ENCODE measurements at places on chromosomes 6 and 20.
A peak's percentile ranks its signal among the peaks of the same experiment; 100 is the strongest.

DNA sequence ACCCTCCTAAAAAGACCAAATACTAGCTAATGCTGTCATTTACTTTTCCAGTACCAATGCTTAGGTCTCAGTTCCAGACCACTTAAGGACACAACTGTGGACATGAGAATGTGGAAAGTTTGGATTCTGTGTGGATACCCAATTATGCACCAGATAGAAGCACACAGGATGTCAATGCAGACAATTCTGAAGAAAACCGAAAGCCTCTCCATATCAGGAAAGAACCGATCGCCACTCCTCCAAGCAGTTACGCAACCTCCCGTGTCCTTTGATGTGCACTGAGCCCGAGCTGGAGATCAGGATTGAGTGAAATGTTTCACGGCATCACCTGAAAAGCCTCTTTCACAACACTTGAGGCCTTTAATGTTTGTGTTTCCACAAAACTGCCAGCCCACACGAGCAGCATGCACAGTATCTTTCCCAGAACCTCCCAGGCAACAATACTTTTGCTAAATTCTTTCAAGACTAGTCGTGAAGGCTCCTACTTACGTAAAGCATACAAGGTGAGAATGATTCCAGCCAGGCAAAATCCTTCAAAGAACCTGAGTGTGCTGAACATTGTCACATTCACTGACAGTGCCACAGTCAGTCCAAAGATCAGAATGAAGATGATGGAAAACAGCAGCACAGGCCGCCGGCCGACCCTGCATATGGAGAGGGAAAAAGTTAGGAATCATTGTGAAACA is 47.0 kb downstream of the SLC22A23 start:
- no peak for DNase-seq

- no peak for DNase-seq
Measured at GRCh38 chr20:1631309-1632151, 11.7 kb upstream of the SIRPB1 start.

DNA sequence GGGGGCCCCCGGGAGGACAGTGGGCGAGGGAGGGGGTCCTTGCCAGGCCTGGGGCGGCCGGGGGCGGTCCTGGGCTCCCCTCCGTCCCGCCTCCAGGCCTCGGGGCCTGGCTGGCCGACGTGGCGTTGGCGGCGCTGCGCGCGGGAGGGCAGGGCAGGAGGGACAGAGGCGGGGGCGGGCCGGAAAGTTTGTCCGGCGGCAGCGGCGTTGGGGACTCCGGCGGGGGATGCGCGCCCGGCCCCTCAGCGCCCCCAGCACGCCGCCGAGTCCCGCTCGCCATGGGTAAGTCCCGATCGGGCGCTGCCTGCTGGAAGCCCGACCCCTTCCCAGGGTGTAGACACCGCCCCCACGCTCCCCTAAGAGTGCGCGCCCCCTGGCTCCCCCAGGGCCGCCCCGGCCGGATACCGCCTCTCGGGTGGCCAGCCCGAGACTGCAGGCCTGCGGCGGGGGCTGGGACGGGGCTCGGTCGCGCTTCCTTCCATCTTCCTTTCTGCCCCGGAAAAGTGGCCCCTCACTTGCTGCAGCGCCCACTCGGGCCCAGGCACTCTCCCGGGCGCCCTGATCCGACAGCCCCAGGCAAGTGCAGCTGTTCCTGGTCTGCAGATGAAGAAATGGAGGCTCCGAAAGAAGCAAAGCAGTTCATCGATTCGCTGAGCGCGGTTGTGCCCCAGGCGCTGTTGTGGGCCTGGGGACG is at the start of gene SLC2A10:
TSS of gene SLC2A10 (plus strand) at position 191 of the 694 bp plus-strand sequence. CDS start at position 279, 88 bp downstream.
- DNase-seq: no peak

DNA sequence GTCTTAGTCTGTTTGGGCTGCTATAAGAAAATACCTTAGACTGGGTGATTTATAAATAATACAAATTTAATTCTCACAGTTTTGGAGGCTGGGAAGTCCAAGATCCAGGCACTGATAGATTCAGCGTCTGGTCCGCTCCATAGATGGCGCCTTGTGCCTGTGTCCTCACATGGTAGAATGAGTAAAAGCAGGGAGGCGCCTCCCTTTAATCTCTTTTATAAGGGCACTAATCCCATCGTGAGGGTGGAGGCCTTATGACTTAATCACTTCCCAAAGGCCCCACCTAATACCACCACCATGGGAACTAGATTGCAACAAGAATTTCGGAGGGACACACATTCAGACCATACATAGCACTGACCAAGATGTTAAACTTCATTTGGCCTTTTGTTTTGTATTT is 91.2 kb upstream of the TMEM181 start:
- no peak for DNase-seq

- DNase-seq: no peak
Measured at GRCh38 chr6:149458196-149458595, 26.6 kb downstream of the ZC3H12D start.

GRCh38 chr6:1485678-1486077 is 96.3 kb downstream of the FOXF2 start:
- DNase-seq: no peak

GRCh38 chr6:25035174-25035511 is 99.4 kb upstream of the RIPOR2 start:
- DNase-seq: no peak

DNA sequence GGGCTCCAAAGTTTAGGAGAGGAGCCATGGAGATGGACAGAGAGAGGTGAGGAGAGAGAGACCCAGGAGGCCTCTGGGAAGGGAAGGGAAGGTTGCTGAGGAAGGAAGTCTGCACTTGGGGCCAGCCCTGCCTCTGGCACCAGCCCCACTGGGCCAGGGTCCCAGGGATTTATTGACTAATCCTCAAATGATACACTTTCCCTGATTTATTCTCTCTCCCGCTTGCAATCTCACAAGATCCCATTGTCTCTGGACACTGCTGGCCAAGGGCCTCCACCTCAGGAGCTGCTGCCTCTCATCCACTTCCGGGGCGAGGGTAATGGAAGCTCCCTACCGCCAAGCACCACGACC is 43.6 kb upstream of the FOXP4 start:
- DNase-seq: no peak

GRCh38 chr6:105453968-105454367 is 51.1 kb upstream of the PREP start:
- peak; percentile 25 for DNase-seq

DNA sequence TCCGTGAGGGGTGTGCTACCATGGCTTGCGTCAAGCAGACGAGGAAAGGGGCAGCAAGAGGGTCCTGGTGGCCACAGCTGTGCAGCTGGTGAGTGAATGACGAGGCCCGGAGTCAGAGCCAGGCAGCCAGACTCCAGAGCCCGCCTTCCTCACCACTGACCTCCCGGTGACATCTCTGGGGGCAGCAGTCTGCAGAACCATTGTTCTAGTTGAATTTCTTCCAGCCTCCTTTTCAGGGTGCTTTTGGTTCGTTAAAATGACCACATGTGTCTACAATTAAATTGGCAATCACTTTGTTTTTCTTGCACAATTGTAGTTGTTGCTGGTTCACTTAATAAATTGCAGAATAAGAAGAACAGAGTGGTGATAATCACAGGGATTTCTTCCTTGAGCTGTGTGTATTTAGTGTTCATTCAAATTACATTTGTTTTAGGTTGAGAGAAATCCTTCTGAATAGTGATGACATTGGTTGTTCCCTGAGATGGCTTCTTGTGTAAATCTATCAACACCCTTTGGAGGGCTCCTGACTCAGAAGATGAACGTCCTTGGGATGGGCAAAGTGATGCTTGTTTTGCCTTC is 96.4 kb downstream of the TULP4 start:
- DNase-seq: no peak

GRCh38 chr6:63546697-63547096 is 25.6 kb upstream of the LOC128125822 start:
- no peak for DNase-seq

GRCh38 chr6:14265049-14266021 is 147.8 kb downstream of the CD83 start:
- no peak for DNase-seq

DNA sequence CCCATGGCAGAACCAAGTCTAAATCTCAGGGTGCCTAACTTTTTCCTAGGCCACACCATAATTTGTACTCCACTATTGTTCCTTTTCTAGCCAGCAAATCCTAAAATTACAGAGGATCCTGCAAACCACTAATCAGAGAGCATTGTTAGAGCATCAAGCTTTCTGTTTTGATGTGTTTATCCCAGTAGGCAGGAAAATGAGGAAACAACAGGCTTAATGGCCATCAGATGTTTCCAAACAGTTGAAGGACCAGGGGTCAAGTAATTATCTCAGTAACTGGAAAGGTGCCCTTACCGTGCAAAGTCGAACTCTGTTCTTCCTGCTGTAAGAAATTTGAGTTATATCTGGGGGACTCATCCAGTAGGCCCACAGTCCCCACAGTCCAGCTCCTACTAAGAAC is 58.7 kb downstream of the RALY start:
- no peak for DNase-seq

- no peak for DNase-seq
Measured at GRCh38 chr6:135791441-135791840, 60.1 kb upstream of the PDE7B start.

GRCh38 chr20:31806564-31807355 is 12.4 kb upstream of the MYLK2 start:
- no peak for DNase-seq

DNA sequence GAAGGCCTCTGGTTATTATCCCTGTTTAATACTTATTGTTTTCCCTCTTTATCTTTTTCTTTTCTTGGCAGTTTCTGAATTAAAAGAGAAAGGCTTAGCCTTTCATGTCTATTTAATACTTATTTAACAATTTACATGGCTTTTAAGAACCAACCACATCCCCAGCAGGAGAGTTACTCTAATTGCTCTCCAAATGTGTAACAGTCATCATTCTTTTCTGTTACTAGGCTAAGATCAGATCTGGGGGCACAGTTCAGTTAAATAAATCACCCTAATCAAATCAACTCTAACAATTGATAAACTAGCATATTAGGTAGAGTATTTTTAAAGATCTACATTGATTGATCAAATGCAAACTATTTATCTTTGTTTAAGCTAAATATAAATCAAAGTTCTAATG is 54.1 kb upstream of the NT5E start:
- no peak for DNase-seq

DNA sequence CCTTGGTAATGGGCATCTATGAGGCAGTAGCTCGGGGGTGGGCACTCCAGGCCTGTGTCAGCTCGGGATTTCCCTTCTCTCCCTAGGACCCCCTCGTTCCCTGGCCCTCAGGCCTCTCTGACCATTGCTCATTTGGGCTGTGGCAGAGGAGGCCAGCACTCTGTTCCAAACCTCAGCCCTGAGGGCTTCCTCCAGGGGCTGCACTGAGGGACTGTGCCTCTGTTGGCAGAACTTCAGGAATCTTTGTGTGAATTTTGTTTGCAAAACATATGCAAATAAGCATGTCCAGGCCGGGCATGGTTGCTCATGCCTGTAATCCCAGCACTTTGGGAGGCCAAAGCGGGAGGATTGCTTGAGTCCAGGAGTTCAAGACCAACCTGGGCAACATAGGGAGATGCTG is 11.0 kb downstream of the PACSIN1 start:
- no peak for DNase-seq

GRCh38 chr20:44522841-44523240 is 971 bp upstream of the SERINC3 start:
- DNase-seq: no peak

- no peak for DNase-seq
Measured at GRCh38 chr6:150734235-150734634, 131.3 kb upstream of the MTHFD1L start.
